Renal pelvis (tissue), 12 donors: ENCODE measurements at places on chromosomes 5 and 9. TPM values are rescaled to one million over a fixed set of nuclear protein-coding genes. Genes with fewer than 3 reads are reported as not detected.

Gene FCN1
- 2.1 TPM for polyA plus RNA-seq

Gene MAMDC2
- 6.9 TPM for polyA plus RNA-seq

Gene TLR4
- polyA plus RNA-seq = 9.4 TPM

Gene PCDHA9
- polyA plus RNA-seq = 0.06 TPM

Gene KIAA1191
- 173 TPM for polyA plus RNA-seq

Gene CEL
- 4.1 TPM for polyA plus RNA-seq

Gene CER1
- 1.1 TPM for polyA plus RNA-seq

Gene CSNK1A1
- polyA plus RNA-seq = 182 TPM

Gene ASPN
- polyA plus RNA-seq = 8.4 TPM

GRCh38 chr5:125550274-125550673 is 803.8 kb upstream of the ZNF608 start:
- DNase-seq = peak; percentile 67

DNA sequence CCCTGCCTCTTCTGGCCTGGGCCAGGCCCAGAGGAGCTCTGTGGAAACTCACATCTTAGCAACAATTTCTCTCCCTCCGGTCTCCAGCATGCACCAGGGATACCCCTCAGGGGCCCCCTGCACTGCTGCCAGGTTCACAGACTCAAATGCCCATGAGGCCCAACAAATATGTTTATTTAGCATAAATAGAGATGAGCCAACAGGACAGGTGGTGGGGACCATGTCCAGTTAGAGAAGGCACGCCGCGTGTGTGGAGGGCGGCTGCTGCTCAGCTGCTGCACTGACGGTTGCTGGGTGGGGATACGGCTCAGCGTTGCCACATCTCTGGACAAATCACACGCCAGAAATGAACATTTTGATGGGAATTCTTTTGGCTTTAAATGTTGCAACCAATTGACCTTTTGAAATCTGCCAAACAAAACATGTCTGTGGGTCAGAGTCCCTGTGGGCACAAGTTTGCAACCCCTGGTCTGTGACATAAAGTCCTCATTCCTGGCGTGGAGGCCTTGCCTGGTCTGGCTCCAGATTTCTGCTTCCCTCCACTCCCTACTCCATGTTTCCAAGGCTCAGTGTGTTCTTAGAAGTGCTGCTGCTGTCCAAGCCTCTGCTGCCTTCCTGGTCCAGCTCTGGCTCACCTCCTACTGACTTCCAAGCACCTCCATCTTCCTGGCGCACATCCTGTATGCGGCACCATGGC is 88.9 kb downstream of the AMBP start:
- no peak for DNase-seq

DNA sequence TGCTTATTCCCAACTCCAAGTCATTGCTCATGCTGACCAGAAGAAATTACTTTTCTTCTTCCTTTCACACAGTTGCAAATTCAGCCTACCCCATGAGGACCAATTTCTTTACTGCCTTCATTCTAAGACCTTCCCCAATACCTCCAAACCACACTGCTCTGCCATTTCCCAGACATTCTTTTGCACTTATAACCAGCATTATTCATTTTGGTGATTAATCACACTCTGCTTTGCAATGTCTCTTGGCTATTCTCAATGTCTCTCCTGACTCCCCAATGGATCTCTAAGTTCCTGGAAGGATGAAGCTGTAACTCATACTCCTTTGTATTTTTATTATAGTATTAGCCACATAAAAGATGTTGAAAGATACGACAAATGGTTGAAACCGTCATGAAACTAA is 105.7 kb upstream of the RANBP3L start:
- DNase-seq = no peak

DNA sequence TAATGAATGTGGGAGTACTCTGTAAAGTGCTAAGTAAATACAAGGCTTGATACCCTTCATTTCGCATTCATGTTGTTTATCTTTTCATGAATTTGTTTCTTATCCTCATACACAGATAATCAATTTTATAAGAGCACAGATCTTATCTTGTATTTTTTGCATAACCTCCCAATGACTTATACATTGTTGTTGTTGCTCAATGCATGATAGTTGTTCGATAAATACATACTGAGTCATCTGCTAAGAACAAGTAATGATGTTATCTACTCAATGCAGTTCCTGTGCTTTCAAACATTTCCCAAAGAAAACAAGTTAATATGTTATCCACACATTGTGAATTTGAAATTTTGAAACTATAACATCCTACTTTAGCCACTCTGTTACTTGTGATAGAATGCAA is 60.7 kb downstream of the TAF11L14 start:
- no peak for DNase-seq

DNA sequence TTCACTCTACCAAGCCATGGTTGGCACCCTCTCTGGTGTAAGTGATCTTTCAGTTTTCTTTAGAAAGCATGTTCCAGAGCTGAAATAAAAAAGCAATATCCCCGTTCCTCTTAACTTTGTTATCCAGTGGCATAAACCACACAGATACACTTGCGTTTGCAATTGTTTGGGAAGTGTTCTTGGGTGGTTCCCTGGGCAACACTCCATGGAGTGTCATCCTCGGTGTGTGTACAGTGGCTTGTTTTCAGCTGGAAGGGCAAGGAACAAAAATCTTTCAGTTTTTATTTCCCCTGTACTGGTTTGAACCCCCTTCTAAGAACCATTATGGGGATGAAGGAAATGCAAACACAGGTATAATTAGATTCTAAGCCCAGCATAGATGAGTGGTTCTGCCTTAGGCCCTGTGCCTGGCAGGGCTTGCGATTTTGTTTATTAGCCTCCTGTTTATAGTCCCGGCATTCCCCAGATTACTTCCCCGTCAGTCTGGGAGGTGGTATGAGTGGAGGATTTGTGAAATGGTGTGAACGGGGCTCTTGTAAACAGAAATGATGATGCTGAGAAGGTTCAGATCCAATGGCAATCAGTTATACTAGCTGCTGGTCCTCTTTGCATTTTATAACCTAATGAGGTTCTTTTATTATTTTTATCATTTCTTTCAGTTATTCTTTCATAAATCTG is 76.0 kb upstream of the CD180 start:
- DNase-seq = no peak

DNA sequence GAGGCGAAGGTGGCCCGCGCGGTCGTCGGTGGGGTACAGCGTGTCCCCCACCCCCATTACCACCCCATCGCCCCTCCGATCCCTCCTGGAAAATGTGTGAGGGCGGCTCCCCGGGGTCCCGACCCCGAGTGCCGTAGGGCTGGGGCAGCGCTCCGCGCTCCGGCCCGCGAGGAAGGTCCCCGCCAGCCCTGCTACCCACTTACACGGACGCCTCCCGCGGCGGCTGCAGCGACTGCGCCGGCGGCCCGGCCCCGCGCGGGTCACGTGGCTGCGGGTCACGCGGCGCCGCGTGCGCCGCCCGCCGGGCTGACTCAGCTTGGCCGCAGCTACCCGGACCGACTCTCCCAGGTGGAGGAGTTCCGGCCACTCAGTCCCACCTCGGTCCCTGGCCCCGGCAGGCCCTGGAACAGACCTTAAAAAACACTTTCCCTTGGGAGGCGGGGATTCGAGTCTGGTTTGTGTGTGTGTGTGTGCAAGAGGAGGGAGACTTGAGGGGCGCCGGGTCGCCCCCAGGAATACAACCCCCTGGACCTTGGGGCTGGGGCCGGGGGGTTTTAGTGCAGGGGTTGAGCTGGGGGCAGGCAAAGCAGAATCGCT is at the start of gene GNPDA1:
TSS of gene GNPDA1 (minus strand) at position 236 of the 597 bp plus-strand sequence. CDS start 992 bp downstream, outside the sequence.
- DNase-seq = peak; percentile 71

DNA sequence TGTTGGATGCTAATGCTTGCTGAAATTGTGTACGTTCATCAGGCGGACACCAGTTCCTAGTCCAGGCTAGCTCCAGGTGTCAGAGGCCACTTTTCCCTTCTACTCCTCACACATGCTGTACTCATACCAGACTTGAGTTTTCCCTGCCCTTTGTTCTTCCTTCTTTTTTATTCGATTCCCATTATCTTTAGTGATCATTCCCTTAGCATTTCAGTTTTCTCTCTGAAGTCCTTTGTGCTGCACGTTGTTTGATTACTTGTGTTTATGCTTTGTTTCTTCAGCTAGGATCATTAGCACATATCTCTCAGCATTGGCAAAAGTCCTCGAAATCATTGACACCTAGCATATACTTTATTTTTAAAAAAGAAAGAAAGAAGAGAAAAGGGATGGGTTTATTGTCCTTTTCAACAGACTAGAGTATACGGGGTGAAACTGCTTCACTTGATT is 409 bp upstream of the COX7C start:
- no peak for DNase-seq

GRCh38 chr9:113682297-113682771 is 193.8 kb upstream of the ZNF618 start:
- DNase-seq = peak; percentile 69

GRCh38 chr9:112119225-112120029 is 55.7 kb downstream of the SUSD1 start:
- peak; percentile 76 for DNase-seq

DNA sequence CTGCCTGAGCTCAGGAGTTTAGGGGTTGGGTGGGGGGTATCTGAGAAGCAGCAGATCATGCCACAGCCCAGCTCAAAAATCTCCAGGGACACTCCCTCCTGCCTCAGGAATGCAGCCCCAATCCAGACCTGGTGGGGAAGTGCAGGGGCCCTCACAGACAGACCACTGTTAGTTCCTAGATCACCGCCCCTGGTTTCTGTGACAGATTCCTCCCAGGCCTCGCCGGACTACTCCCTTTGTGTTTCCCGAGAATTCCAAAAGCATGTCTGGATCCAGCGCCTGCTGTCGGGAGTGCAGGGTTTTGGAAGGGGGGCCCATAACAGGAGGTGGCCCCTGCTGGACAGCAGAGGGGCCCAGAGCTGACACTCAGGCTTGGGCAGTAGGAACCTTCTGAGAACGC is 74.5 kb downstream of the CTSL start:
- DNase-seq = no peak

- no peak for DNase-seq
These were observed 10.9 kb downstream of the FYB1 start for GRCh38 chr5:39208471-39208870.

- DNase-seq = no peak
These were observed 7.6 kb downstream of the SPRY4 start for GRCh38 chr5:142317173-142317572.

- no peak for DNase-seq
These were observed 218.4 kb downstream of the PCSK1 start for GRCh38 chr5:96214442-96215197.

DNA sequence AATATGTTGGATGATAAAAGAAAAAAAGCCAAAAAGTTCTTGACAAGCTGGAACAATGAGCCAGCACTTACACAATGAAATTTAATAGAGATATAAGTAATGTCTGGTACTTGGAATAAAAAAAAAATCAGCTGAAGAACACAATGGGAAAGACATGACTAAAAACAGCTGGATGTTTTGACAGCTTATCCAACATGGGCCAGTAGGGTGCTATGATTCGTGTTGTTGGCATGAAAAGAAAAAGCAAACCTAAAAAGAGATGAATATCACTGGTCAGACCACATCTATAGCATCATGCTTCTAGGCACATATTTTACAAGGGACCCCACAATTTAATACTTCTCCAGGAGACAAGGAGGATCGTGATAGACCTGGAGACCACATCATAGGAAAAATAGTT is 175.3 kb downstream of the ARL15 start:
- DNase-seq = no peak

- DNase-seq = no peak
These were observed 114.7 kb upstream of the RIOK2 start for GRCh38 chr5:97297704-97298091.

DNA sequence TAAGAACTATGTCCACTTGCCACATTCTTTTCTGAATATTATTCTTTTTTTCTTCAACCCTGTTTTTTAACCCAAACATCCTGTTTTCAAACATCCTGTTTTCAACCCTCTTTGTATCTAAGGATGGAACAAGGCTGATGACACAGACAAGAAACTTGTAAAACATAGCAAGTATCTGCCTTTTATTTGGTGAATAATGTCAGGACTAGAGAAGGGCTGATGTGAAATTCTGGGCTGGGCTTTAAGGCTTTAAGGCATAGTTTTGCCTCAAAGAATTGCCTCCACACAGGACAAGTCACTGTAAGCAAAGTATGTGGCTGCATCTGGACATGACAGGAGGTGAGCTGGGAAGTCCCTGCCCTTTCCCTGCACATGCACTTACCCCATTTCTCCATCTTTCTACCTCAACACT is 42.5 kb upstream of the RIC1 start:
- no peak for DNase-seq

GRCh38 chr9:121660876-121661275 is 9.4 kb downstream of the DAB2IP start:
- DNase-seq = no peak

- peak; percentile 82 for DNase-seq
These were observed 68.2 kb downstream of the EBF1 start for GRCh38 chr5:159031513-159031912.

DNA sequence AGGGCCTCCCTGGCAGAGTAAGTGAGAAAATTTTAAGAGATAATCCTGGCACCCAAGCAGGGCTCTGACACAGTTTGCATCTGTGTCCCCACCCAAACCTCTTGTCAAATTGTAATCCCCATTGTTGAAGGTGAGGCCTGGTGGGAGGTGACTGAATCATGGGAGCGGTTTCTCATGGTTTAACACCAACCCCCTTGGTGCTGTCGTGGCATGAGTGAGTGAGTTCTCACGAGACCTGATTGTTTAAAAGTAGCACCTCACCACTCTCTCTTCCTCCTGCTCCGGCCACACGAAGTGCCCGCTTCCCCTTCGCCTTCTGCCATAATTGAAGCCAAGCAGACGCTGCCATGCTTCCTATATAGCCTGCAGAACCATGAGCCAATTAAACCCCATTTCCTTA is 80.1 kb downstream of the FBXW11 start:
- no peak for DNase-seq

DNA sequence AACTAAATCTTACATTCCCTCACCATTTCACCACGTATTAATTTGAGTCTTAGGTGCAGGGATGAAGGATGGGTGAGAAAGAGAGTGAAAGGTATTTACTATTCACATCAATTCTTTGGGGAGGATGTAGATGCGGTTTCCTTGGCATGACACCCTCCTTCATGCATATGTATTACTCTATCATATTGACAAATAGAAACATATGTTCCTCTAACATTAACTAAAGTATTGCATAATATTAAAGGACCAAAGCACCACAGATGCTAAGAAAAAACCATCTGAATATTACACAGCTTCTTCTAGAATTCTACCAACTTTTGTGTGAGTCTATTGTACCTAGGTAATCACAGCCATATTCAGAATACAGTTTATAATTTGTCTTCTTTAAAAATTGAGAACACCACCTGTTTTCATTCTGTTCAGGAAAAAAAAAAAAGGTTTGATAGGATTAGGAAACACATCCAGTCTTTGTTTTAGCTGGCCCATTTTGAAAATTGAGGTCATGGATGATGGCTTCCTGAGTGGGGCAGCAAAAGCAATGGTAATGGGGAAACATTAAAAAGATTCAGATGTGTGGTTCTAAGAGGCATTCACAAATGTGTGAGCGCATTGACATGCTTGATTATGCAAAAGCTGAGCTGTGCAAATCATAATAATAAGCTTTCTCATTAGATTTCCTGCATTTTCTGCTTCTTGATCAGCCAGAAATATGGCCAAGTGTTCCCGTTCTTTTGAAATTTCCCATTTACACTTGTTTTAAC is 1011.5 kb upstream of the NUDT12 start:
- DNase-seq = no peak
